ENCODE measurements at places on chromosomes 6 and 20.

- DNase-seq, result no peak
These were observed 193.9 kb downstream of the BTBD3 start for GRCh38 chr20:12111431-12112088.

- DNase-seq, result no peak
These were observed 121.3 kb downstream of the TFAP2C start for GRCh38 chr20:56750430-56750829.

- DNase-seq, result no peak
These were observed 71.5 kb downstream of the LYRM2 start for GRCh38 chr6:89566930-89567629.

DNA sequence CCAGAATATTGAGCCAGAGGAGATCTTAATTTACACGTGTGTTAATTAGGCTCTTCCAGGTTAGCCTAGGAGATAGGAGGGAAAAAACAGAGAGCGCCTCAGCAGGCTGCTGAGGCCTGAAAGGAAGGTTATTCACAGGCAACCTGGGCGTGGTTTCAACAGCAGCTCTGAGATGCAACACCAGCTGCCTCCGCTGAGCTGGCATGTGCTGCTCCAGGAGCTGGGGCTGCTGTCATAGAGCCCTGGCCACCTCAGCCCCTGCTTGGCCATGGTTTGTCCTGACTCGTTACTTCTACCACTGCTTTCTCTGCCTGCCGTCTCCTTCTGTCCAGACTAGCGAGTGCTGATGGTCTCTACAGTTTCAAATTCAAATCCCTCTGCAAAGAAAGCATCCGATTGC is 32.4 kb upstream of the RPP40 start:
- no peak for DNase-seq

DNA sequence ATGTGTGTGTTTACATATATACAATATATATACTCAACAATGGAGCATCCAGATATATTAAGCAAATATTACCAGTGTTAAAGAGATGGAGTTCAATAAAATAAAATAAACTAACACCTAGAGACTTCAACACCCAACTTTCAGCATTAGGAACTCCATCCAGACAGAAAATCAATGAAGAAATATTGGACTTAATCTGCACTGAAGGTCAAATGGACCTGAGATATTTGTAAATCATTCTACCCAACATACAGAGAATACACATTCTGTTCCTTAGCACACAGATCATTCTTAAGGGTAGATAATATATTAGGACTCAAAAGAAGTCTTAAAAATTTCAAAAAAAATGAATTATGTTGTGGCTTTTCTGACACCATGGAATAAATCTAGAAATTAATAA is 832.3 kb upstream of the ADGRB3 start:
- DNase-seq, result no peak

GRCh38 chr6:122726649-122727048 is 52.9 kb upstream of the FABP7 start:
- no peak for DNase-seq

GRCh38 chr20:59568509-59569024 is 35.8 kb upstream of the PHACTR3 start:
- no peak for DNase-seq

DNA sequence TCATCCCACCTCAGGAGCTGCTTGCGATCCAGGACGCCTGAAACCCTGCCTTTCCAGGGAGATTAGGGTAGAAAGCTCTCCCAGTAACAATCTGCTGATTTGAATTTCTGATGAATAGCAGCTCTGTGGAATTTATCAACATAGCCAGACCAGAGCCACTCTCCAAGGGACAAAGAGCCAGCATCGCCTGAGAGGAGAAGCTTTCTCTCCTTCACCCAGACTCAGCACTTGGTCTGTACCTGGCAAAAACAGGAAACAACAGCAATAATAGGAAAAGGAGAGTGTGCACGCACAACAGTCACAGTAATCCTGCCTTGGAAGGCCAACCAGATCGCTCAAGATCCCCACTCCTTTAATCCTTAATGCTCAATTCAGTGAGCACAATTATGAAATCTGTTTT is 22.3 kb upstream of the ROS1 start:
- no peak for DNase-seq

- no peak for DNase-seq
These were observed 117.3 kb downstream of the TMEM170B start for GRCh38 chr6:11654876-11655275.

Data from T1000 (cell line).